ENCODE measurements at places on chromosomes 7 and 10.

DNA sequence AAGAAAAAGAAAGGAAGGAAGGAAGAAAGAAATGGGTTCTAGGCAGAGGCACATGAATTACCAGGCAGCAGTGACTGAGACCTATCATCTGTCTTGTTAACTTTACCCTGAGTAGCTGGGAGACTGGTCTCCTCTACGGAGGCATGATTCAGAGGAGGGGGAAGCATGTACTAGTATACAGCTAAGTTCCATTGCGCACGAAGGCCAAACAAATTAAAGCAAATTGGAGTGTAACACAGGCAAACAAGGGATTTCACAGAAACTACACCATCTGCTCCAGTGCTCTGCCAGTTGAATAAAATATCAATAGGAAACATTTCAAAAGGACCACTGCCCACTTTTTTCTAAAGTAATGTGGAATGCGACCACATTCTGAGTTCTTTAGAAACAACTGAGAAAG, 65.9 kb upstream of the RSU1 start:
- H3K4me3 ChIP-seq: no peak overlapping the region
- no peaks in the 10 kb centered on the region for H3K27me3 ChIP-seq
- no peak for DNase-seq
- H3K36me3 ChIP-seq: no peaks in the 10 kb centered on the region
- no peak overlapping the region for H3K27ac ChIP-seq

DNA sequence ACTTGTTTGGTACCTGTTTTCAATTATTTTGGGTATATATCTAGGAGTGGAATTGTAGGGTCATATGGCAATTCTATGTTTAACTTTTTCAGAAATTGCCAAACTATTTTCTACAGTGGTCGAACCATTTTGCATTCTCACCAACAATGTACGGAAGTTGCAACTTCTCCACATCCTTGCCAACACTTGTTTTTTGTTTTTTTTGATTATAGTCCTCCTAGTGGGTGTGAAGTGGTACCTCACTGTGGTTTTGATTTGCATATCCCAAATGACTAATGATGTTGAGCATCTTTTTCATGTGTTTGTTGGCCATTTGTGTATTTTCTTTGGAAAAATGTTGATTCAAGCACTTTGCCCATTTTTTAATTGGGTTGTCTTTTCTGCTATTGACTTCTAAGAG, 122.1 kb downstream of the RPS24 start:
- no peaks in the 10 kb centered on the region for H3K4me1 ChIP-seq
- H3K4me3 ChIP-seq: no peak overlapping the region
- H3K36me3 ChIP-seq: no peaks in the 10 kb centered on the region
- no peak for DNase-seq
- H3K27me3 ChIP-seq: peaks cover 62% of the 10 kb centered on the region

GRCh38 chr10:132113766-132114365, 48.1 kb downstream of the JAKMIP3 start:
- no peak overlapping the region for H3K4me3 ChIP-seq
- peaks cover 9% of the 10 kb centered on the region for H3K27me3 ChIP-seq
- peak; percentile 68 for DNase-seq

GRCh38 chr10:69965919-69966662, 86.6 kb upstream of the MACROH2A2 start:
- peaks cover 11% of the 10 kb centered on the region for H3K27me3 ChIP-seq
- no peaks in the 10 kb centered on the region for H3K36me3 ChIP-seq
- H3K4me1 ChIP-seq: peaks cover 24% of the 10 kb centered on the region
- peak; percentile 82 for DNase-seq
- H3K4me3 ChIP-seq: no peak overlapping the region

- H3K4me1 ChIP-seq: peaks cover 34% of the 10 kb centered on the region
- H3K36me3 ChIP-seq: no peaks in the 10 kb centered on the region
- H3K27ac ChIP-seq: no peak overlapping the region
- no peak overlapping the region for H3K4me3 ChIP-seq
These were observed 56.0 kb downstream of the LGI1 start for GRCh38 chr10:93813507-93814465.

DNA sequence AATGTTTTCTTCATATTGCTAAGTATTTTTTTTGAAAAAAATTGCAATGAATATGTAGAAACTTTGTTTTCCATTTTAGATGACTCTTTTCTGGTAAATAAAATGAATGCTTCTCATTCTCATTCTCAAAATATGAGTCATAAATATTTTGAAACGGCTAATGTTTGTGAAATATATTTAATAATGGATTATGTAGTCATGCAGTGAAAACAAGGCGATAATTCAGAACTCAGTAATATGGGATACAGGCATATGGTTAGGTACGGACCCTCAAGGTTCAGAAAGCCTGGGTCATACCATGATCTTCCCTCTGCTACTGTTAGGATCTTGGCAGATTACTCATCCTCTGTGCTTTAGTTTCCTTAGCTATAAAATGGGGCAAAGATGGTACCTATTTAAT, 46.2 kb upstream of the SLC39A12 start:
- no peaks in the 10 kb centered on the region for H3K4me1 ChIP-seq
- H3K27me3 ChIP-seq: peaks cover 40% of the 10 kb centered on the region
- no peak overlapping the region for H3K27ac ChIP-seq
- no peaks in the 10 kb centered on the region for H3K36me3 ChIP-seq
- no peak for DNase-seq

GRCh38 chr7:82678259-82678658, 234.7 kb upstream of the CACNA2D1 start:
- H3K36me3 ChIP-seq: no peaks in the 10 kb centered on the region
- no peak for DNase-seq
- peaks cover 5% of the 10 kb centered on the region for H3K27me3 ChIP-seq
- no peak overlapping the region for H3K27ac ChIP-seq

DNA sequence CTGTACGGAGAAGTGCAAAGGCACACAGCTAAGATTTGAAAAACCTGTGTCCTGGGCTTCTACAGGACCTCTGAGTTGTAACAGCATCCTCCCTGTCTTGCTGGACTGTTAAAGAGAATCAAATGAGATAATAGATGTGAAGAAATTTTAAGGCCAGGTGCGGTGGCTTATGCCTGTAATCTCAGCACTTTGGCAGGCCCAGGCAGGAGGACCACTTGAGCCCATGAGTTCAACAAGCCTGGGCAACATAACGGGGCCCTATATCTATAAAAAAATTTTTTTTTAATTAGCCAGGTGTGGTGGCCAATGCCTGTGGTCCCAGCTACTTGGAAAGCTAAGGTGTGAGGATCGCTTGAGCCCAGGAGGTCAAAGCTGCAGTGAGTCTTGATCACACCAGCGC, 2.9 kb upstream of the ARHGAP21 start:
- no peak for DNase-seq
- H3K27ac ChIP-seq: no peak overlapping the region
- H3K36me3 ChIP-seq: peaks cover 2% of the 10 kb centered on the region
- H3K4me1 ChIP-seq: peaks cover 11% of the 10 kb centered on the region

DNA sequence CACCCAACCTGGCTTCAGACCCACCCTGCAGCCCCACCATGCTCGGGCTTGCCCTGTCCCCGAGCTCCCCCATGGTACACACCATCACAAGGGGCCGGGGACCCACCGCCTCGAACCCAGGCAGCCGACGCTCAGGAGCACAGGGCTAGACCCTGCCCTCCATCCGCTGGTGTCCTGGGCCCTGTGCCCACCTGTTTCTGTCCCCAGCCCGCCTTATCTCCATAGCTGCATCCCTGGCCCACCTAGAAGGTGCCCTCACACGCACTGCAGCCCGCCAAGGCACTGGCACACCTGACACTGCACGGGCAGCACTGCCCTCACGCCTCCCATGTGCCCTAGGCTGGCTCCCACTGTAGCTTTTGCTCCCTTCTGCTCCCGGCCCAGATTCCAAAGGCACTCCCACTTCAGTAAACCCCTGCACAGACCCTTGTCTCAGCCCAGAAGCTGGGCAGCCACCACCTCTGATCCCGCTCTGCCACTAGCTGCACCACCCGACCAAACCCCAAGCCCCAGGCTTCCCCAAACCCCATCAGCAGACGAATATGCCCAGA, 17.1 kb downstream of the YKT6 start:
- no peak overlapping the region for H3K27ac ChIP-seq
- no peak for DNase-seq
- H3K36me3 ChIP-seq: peaks cover 2% of the 10 kb centered on the region
- no peaks in the 10 kb centered on the region for H3K27me3 ChIP-seq
- H3K4me1 ChIP-seq: no peaks in the 10 kb centered on the region

GRCh38 chr10:102602272-102603045, 41.8 kb upstream of the TRIM8 start:
- no peak for DNase-seq
- H3K4me3 ChIP-seq: no peak overlapping the region
- peaks cover 6% of the 10 kb centered on the region for H3K4me1 ChIP-seq
- no peaks in the 10 kb centered on the region for H3K27me3 ChIP-seq
- H3K36me3 ChIP-seq: peaks cover 23% of the 10 kb centered on the region

DNA sequence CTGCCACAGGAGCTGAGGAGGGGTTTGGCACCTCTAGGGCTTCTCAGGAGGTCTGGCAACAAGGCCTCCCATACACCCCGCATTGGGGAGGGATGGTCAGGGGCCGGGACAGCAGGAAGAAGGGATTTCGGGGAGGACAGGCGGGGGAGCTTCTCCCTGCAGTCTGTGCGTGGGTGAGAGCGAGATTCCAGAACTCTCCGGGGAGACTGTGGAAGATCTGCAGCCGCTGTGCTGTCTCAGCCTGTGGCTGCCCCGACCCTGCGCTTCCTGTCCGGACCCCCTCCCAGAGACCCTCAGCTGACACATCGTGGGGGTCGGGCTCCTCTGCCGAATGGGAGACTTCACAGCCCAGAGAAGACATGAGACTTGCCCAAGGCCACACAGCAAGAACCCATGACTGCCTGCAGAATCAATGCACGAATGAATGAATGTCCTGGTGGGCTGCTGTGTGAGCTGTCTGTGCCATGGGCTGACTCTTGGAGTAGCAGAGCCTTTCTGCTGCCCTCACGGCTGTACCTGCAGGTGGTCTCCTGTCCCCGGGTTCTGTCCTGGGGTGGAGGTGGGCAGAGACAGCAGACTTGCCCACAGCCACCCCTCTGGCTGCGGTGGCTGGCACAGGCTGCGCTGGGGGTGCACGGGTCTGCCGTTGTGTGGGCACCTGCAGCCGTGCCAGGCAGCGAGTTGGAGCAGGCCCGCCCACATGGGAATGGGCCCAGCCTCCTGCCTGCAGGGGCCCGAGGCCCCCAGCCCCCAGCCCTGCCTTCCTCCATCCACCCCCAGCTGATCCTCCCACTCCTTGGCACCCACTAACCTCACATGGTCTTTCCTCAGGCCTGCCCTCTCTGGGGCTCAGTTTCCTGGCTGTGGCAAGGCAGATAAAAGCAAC, 16.3 kb upstream of the LFNG start:
- H3K4me3 ChIP-seq: no peak overlapping the region
- H3K4me1 ChIP-seq: peaks cover 13% of the 10 kb centered on the region
- DNase-seq: no peak
- no peaks in the 10 kb centered on the region for H3K36me3 ChIP-seq
